ENCODE measurements at places on chromosomes 5 and 9. TPM values are rescaled to one million over a fixed set of nuclear protein-coding genes. Genes with fewer than 3 reads are reported as not detected.

The ZNF354B gene
- 12.2 TPM for total RNA-seq

GRCh38 chr5:16656561-16657191, 39.9 kb upstream of the RETREG1 start:
- DNase-seq: no peak

The GZMA gene
- not detected for total RNA-seq

GRCh38 chr5:79225441-79225840, 10.5 kb upstream of the JMY start:
- no peak for DNase-seq

DNA sequence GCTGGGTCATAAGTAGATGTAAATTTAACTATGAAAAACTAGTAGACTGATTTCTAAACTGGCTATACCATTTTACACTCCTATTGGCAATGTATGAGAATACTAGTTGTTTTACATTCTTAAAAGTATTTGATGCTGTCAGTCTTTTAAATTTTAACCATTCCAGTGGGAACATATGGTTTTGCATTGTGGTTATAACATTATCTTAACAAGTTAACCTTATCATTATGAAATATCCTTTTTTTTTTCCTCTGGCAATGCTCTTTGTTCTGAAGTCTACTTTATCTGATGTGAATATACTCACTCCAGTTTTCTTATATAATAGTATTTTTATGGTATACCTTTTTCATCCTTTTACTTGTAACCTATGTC, 548.9 kb upstream of the CLINT1 start:
- no peak for DNase-seq

DNA sequence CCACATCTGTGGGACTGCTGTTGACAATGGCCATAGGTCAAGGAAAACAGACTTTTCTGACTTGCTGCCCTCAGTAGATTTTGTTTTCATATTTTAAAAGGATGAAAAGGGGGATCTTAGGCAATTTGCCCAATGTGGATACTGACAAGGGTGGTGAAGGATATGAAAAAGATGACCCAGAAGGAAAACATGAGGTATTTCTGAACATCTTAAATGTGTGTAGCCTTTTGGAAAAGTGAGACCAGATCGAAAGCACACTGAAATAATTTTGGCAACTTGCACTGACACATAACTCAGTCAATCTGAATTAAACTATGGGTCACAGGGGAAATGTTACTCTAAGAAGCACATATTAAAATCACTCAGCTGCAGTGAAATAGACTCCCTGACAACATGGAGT, 1793.0 kb upstream of the ACO1 start:
- no peak for DNase-seq

The ACTL7B gene
- not detected for total RNA-seq

- peak; percentile 37 for DNase-seq
Measured at GRCh38 chr5:68315679-68316271, 100.2 kb downstream of the PIK3R1 start.

DNA sequence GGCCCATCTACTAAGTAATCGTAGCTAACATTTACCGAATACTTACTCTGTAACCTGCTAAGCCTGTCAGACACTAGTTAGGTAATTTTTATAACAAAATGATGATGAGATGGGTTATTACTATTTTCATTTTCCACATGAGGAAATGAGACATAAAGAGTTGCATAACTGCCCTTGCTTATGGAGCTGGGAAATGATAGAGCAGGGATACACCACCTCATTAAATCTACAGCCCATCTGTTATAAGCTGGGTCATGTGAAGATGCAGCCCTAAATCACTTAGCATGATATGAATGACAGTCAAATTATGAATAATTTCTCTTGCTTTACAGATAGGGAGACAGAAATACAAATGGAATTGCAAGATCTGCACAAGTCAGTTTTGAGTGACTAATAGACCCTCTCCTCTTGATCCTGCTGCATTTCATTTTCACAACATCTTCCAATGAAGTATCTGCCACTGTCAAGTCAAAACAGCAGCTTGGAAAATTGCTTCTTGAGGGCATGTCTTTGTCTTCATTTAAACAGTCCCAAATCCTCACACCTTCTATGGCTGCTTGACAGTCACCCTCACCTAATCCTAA, 364.7 kb downstream of the PRELID2 start:
- no peak for DNase-seq

DNA sequence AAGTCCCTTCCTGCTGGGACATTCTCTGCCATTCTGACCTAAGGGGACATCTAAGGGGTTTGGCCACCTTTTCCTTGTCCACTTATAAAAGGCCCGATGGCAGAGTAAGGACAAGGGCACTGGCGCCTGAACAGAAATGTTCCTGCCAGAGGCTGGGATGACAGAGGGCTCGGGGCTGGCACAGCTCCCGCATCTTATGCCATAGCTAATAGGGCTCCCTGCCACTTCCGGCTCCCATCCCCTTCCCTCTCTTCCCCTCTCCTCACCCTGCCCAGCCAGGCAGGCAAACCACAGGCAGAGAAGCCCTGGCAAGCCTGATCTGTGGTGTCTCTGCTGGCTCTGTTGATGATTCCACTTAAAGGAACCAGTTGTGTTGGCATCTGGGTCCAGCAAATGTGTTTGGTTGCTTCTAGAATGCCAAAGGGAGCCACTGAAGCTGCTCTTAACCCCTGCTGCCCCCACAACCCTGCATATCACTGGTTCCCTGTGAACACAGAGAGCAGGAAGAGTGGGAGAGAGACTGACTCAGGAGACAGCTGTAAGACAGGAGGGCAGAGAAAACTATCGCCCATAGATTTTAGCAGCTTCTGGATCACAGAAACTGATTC, 18.4 kb upstream of the ADRA1B start:
- peak; percentile 95 for DNase-seq

The LHX3 gene
- total RNA-seq: not detected

DNA sequence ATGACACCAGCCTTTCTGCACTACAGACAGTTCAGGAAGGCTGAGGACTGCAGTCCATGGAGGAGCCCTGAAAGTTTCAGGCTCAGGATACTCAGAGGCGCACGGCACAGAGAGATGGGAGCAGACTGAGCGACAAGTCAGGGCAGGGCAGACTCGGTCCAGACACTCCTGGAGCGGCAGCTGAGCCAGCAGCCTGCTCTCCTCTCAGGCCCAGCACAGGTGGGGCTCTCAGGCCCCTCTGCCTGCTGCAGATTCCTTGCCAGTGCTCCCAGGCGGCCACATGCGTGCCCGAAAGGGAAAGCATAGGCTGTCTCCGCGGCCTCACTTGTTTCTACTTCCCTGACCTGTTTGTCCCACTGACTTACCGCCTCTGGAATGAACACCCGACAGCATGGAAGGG, 228.3 kb downstream of the IRX2 start:
- no peak for DNase-seq

GRCh38 chr9:24071716-24072115, 245.7 kb upstream of the ELAVL2 start:
- DNase-seq: no peak

- no peak for DNase-seq
Measured at GRCh38 chr5:168831383-168831782, 252.2 kb upstream of the PANK3 start.

- no peak for DNase-seq
Measured at GRCh38 chr9:101594796-101595195, at the start of gene PPP3R2. TSS of gene PPP3R2 (minus strand) at chr9:101594969. CDS start at chr9:101594921, 48 bp downstream.

- no peak for DNase-seq
Measured at GRCh38 chr5:123294544-123294943, 128.7 kb downstream of the CEP120 start.

DNA sequence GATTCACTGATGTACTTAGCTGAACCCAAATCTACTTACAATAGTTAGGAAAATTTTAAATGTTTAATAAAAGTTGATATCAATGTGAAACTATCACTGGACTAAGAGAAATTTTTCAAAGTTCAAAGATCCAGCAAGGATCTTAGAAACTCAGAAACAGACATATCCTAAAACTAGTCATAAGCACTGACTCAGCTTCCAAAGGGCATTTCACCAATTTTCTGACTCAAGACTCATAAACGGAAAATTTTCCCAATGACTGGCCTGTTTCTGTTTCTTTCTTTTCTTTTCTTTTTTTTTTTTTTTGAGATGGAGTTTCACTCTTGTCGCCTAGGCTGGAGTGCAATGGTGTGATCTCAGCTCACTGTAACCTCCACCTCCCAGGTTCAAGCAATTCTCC, 66.6 kb downstream of the CDC14B start:
- peak; percentile 39 for DNase-seq

The GPR21 gene
- not detected for total RNA-seq

DNA sequence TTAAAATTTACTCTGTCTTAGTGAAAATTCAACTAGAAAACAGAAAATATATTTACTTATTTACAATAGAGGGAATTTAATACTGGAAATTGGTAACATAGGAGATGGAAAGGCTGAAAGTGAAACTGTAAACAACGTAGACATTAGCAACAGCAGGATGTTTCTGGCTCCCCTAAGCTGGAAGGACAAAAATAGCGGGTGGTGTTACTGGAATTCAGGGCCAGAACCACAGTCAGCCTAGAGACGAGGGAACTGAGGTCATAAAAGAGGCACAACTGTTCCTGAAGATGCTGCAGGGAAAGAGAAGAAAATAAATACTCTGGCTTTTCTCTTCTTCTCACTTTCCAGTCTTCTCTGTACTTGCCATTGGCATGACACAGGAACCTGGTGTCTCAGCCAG, 80.4 kb upstream of the NIPBL start:
- peak; percentile 87 for DNase-seq

The SLC25A46 gene
- 94.0 TPM for total RNA-seq

- no peak for DNase-seq
Measured at GRCh38 chr5:69374911-69375446, 5.4 kb downstream of the RAD17 start.

DNA sequence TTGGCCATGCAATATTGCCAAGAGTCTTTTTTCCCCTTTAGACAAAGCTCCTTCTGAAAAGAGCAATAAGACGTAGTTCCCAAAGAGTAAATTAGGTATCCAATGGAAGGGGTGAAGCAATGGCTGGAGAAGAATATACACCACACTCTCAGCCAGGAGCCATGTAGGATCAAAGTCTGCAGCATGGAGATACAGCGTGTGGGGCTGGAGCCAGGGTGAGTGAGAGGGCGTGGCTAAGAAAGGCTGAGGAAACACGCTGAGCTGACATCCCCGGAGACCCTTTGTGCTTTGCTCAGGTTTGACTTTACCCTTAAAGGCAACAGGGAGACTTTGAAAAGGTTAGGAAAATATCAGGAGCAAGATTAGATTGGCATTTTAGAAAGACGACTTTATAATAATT, 87.1 kb upstream of the ELL2 start:
- no peak for DNase-seq

GRCh38 chr9:750249-750967, 91.1 kb upstream of the DMRT1 start:
- DNase-seq: peak; percentile 54

DNA sequence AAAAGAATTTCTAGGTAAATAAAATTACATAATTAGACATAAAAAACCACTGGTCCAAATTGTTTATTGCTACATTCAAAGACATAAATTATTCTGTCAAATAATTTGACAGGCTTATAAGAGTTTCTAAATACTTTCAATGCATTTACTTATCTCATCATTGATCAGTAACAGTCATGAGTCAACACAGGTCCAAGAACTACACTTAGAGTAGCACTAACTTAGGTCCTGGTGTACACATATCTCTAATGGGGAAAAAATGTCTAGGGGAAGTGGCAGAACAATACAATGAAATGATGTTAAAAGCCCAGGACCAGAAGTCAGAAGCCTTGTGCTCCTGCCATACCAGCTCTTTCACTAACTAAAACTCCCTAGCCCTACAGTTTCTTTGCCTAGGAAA, 96.5 kb upstream of the SLCO6A1 start:
- DNase-seq: no peak

The PGM5 gene
- 2.2 TPM for total RNA-seq

- DNase-seq: no peak
Measured at GRCh38 chr5:140151144-140152021, 23.6 kb upstream of the CYSTM1 start.

GRCh38 chr5:13613621-13614020, 330.9 kb downstream of the DNAH5 start:
- no peak for DNase-seq

The CEL gene
- total RNA-seq: 0.67 TPM

The SURF6 gene
- 26.7 TPM for total RNA-seq

DNA sequence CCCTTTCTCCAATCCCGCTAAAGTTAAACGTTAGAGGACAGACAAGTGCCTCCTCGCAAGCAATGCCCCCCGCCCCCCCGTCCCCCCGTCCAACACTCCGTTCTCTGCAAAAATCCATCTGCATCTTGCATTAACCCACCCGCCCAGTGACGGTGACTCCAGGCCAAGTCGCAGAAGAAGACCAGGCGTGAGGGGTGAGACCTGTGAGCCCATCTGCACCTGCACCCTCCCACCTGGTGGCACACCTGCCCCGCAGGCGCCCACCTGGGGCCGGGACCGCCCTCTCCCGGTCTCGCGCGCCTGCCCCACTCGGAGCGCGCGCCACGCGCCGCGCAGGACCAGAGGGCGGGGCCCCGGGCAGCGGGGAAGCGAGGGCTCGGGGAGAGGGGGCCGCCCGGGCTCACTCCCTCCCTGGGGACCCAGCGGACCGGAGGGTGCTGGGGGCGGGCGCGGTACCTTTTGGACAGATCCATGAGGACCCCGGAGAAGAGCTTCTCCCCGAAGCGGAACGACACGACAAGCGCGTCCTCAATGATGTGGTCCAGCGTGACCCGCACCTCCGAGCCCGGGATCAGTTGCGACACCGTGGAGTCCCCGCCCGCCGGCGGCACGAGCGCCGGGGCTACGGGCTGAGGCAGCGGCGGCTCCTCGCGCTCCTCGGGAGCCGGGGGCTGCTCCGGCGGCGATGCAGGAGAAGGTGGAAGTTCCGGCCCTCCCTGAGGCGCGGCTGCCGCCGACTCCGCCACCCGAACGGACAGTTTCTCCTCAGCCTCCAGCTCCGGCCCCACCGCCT, 705 bp downstream of the PWWP2A start:
- DNase-seq: no peak

- no peak for DNase-seq
Measured at GRCh38 chr9:2657427-2657826, 35.8 kb downstream of the VLDLR start.

The TTC23L gene
- not detected for total RNA-seq

DNA sequence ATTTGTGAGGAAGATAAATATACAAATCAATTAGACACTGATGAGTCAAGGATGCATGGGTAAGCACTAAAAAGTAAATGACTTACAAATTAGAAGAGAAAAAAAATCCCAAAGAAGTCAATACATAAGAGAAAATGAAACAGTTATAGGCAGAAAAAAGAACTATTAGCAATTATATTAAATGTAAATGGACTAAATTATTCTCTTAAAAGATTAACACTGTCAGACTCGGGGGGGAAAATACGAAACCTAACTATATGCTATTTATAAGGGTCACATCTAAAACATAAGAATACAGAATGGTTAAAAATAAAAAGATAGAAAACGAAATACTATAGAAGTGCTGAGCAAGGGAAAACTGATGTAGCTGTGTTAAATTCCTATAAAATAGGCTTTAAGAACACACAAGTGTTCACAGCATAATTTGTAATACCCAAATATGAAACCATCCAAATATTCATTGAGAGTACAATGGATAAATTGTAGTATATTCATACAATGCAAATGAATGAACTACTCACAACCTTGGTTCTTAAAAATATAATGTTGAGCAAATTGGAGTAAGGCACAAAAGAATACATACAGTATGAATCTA, 67.1 kb upstream of the SH3PXD2B start:
- DNase-seq: no peak

GRCh38 chr5:36694351-36694750, 87.9 kb downstream of the SLC1A3 start:
- peak; percentile 64 for DNase-seq

Data from myocyte (in vitro differentiated cells).